ENCODE measurements at places on chromosomes 6 and 20.
A peak's percentile ranks its signal among the peaks of the same experiment; 100 is the strongest.

GRCh38 chr6:24493945-24494820, 586 bp upstream of the ALDH5A1 start:
- DNase-seq: no peak

- DNase-seq: no peak
These were observed 89.0 kb upstream of the MBOAT1 start for GRCh38 chr6:20301256-20301655.

- no peak for DNase-seq
These were observed 98.8 kb upstream of the GRIK2 start for GRCh38 chr6:101294676-101295075.

GRCh38 chr20:16314748-16315159, 258.5 kb downstream of the KIF16B start:
- DNase-seq: no peak

DNA sequence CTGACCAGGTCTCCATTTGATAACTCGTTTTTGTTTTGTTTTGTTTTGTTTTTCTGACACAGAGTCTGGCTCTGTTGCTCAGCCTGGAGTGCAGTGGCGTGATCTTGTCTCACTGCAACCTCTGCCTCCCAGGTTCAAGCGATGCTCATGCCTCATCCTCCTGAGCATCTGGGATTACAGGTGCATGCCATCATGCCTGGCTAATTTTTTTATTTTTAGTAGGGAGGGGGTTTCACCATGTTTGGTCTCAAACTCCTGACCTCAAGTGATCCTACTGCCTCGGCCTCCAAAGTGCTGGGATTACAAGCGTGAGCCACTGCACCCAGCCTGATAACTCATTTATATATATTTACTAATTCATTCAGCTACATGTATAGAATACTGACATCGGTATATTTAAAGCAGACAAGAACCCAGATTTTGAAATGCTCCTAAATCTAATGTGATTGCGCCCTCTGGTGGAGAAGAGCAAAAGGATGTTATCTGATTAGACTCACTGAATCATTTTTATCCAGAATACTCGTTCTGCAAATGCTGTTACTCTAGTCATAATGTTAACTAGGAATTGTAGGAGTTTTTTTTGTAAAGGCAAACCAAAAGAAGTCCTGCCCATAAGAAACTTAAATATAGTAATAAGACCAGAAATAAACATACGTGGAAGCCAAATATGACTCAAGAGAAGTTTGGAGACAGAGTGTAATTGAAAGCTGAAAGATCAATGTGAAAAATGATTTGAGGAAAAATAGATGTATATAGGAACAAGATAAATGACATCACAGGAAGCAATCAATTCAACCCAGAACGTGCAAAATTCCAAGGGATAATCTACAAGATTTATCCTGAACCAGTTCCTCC, 5.3 kb upstream of the COL12A1 start:
- peak; percentile 40 for DNase-seq

- DNase-seq: no peak
These were observed 113.9 kb downstream of the EDN1 start for GRCh38 chr6:12403947-12404647.

GRCh38 chr6:15378866-15379265, 133.0 kb downstream of the JARID2 start:
- DNase-seq: no peak

DNA sequence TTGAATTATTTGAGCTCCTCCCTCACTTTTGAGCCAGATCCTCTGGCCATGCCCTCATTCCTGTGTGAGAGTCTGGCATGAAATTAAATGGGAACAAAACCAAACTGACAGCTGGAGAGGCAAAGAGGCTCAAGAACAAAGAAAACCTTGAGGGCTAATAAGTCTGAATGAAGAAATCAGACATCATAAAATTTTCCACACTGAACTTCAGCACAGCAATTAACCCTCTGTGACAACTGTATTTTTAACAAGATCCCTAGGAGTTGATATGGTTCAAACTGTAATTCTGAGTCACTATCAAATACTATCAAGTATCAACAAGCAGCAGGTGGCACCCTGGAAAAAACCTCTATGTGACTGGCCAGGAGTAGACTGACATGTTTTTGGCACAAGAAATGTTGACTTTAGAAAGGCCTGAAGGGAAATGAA, 109.4 kb upstream of the EMILIN3 start:
- no peak for DNase-seq

- DNase-seq: no peak
These were observed 14.3 kb upstream of the KCNB1 start for GRCh38 chr20:49496553-49497397.

GRCh38 chr6:44624226-44624625, 236.7 kb downstream of the CDC5L start:
- DNase-seq: no peak

DNA sequence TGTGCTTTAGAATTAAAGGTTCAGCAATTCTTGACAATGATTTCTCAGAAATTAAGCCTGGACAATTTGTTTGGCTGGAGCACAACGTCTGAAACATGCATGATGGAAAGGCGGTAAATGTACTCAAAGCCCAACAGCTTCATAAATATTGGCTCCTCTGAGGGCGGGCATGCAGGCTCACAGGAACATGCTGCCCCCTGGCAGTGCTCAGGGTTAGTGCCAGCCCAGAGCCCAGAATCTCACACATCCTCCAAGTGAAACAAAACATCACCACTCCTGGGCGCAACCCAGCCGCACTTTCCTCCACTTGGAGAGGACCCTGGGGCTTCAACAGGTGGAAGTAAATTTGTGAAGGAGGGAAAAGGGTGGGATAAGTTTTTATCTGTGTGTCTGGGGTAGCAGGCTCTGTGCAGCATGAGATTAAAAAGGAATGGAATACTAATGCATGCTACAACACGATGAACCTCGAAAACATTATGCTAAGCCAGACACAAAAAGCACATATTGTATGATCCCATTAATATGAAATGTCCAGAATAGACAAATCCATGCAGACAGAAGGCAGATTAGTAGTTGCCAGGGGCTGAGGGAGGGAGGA, 54.1 kb upstream of the PTPRT start:
- DNase-seq: no peak

- no peak for DNase-seq
These were observed 19.5 kb upstream of the GMDS start for GRCh38 chr6:2264932-2265331.

DNA sequence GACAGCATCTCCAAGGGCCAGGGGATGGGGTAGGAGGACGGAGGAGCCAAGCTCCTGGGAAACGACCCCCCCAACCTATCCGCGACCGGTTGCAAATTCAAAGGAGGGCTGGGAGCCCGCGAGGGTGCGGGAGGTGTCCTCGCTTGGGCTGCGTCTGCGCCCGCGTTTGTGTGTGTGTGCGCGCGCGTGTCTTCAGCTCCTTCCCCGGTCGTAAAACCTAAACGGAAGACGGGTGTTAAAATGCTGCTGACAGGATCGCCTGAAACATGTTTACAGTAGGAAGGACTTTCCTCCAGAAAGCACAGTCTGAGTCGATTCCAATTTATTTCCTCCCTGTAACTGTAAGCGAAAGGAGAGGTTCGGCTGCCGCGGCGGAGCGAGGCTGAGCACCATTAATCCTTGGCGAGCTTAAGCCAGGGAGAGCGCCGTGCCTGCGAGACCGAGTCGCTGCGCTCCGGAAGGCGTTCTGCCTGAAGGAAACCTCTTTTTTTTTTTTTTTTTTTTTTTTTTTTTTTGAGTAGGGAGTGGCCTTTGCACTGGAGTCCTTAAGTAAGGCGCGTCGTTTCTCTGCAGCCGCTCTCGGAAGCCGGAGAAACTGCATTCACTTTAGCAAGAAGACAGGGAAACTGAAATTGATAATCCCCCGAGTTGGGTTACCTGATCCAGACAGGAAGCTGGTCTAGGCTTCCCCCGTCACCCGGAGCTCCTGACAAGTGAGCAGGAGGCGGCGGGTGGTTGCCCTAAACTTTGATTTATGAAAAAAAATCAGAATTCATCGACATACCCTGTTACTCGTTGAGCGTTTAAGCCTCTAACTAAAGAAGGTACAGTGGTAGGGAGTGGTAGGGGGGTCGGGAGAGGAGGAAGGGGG, 4.8 kb upstream of the SOX4 start:
- DNase-seq: no peak

DNA sequence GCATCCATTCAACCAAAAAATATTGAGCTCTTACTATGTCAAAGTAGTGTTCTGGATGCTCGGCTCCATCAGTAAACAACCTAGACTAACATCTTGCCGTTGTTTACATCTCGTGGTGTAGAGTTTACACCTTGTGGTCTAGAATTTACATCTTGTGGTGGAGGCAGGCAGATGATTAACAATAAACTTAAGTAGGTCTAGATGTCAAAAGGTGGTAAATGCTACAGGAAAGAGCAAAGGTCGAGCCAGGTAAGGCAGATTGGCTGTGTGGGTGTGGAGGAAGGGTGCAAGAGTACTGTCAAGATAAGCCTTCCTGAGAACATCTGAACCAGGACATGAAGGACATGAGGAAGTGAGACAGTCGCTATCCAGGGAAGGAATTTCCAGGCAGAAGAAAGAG, 88.4 kb upstream of the ESR1 start:
- no peak for DNase-seq

DNA sequence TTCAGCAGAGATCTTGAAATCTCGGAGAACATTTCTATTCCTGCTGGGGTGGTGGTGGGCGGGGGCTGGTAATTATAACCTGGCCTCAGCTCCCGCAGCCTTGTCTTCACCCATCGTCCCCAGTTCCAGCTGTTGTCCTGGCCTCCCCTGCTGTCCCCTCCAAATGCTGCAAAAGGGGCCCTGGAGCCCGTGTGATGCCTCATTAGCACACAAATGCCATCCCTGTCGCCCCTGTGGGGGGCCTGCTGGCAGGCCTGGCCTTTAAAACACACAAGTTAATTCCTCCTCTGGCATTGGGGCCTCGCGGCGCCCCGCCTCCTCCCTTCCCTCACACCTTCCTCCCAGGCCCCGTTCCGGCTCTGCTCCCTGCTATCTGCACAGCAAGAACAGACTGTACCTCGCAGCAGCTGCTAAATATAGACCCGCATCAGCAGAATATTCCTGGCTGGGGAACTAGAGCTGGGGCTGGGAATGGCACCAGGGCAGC, 85.7 kb downstream of the CDH22 start:
- DNase-seq: no peak

DNA sequence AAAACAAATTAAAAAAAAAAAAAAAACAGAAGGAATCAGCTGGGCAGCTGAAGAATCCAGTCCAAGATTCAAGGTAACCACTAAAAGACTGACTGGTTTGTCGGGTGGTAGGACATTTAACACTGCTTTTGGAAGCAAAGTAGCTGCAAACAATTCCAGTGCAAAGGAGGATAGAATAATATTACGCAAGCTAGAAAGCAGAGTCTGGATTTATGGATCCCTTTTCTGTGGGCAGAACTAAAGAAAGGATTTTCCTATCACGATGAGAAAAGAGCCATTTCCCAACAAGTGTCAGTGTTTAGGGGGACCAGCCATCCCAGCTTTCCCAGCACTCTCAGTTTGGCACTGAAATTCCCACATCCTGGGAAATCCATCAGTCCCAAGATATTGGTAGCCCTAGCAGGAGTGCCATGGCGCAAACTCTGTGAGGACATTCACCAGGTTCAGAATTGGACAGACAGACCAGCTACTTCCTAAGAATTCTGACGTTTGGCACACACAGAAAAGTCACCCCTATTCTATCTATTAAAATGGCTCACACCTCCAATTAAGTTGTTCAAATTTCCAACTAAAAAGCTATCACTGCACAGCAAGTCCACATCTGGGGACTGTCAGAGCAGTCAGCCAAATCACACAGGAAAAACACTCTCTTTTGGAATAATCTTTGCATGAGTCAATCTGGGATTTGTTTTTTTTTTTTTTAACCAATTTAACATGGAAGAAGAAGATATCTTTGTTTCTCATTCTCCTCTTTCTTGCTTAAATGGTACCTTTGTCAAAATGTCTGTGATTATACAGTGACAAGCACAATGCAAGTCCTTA, 356.8 kb upstream of the ARID1B start:
- DNase-seq: no peak

- DNase-seq: no peak
These were observed 149.0 kb upstream of the FUT9 start for GRCh38 chr6:95866732-95867131.

DNA sequence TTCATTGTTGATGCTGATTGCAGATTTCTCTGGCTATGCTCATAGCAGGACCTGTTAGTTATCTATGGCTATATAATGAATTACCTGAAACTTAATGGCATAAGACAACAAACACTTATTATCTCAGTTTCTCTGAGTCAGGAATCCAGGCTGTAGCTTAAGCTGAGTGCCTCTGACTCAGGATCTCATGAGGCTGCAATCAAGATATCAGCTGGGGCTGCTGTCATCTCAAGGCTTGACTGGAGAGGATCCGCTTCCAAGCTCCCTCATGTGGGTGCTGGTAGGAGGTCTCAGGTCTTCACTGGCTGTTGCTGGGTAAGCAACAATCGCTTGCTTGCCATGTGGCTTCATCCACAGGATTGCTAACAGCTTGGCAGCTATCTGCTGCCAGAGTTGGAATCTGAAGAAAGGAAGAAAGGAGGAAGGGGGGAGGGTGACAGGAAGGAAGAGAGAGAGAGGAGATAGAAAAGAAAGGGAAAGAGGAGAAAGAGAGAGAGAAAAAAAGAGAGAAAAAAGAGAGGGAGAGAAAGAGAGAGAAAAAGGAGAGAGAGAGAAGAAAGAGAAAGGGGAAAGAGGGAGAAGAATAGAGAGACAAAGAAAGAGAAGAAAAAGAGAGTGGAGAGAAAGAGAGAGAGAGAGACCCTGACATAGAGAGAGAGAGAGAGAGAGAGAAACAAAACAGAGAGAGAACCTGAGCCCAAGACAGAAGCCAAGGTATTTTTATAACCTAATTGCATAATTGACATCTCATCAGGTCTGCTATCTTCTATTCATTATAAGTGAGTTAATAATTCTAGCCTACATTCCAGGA, 579.0 kb upstream of the BTBD3 start:
- no peak for DNase-seq

GRCh38 chr6:39243809-39244208, 14.5 kb upstream of the KCNK5 start:
- DNase-seq: no peak

GRCh38 chr6:31478186-31478950, 19.6 kb upstream of the MICB start:
- no peak for DNase-seq

DNA sequence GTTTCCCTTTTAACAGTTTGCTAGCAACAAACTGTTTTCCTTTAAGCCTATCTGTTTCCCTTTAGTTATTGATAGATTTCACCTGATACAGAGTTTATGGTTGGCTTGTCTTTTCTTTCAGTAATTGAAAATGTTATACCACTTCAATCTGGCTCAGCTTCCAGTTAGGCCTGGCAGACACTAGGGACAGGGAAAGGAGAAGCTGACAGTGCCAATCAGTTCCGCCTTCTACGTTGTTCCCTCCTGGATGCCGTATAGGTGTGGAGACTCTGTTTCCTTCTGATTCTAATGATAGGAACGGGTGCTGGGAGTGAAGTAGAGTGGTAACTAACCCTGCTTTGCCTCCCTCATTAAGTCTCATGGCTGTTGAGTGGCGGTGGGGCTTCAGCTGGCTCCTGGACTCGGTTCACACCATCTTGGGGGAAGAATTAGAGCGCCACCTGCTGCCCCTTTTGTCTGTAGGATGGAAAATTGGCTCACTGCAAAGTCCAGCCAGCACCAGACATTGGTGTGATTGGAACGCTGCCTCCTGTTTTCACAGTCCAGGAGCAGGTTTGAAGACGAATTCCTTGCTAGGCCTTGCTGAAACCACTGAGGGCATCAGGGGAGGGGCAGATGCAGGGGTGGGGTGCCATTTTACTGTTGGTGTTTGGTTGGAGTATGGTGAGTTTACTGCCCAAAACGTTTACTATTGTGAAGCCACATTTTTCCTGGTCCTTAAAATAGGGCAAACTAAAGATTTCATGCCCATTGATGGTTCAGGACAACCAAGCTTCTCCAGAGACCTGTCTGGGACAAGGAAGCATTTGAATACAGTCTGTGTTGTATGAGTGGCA, 1729.5 kb downstream of the GRIK2 start:
- DNase-seq: no peak

- no peak for DNase-seq
These were observed 124.0 kb upstream of the ECI2 start for GRCh38 chr6:4259391-4259790.
